Adipocyte (in vitro differentiated cells): ENCODE measurements at places on chromosomes 7 and 10.

DNA sequence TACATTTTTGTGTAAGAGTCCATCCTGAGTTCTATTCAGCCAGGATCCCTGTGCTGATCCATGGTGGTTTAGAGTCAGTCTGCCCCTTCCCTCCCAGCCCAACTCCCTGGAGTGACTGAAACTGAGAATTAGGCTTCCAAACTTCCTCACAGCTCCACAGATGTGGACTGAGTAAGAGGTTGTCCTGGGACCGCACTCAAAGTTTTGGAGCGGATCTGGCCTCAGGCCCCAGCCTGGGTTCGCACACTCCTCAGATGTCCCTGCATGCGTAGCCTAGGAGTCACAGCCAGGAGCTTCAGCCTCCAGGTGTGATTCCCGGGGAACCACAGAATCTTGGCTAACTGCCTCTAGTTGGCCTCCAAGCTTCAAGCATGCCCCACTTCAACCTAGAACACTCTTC lies 218.1 kb downstream of the C7orf25 start:
- DNase-seq, result no peak

DNA sequence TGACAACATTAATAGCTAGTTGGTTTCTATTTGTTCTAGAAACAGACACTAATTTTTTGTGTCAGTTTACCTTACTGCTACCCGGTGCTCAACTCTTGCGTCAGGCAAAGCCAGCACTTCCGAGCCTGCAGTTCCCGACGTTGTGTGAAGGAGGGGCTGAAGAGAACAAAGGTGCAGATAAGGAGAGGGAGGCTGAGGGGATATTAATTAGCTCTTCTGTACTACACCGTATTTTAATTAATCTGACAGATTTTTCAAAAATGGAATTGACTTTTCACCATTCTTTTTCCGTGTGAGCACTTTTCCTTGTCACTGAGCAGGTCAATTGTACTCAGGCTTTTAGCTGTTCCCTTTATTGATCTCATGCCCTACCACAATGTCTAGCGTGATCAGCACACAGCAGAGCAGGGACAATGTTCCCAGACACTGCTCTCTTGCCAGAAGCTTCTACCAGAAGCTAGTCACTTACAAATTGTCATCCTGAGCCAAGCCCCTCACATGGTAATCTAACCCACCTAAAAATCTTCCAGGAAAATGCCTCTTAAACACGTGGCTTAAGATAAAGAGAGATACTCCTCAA lies 650.5 kb upstream of the MKI67 start:
- DNase-seq, result no peak

- DNase-seq, result no peak
Observed at GRCh38 chr10:61232780-61233179, 220.4 kb downstream of the TMEM26 start.

GRCh38 chr7:137313201-137313600 lies 30.3 kb downstream of the PTN start:
- DNase-seq, result no peak

DNA sequence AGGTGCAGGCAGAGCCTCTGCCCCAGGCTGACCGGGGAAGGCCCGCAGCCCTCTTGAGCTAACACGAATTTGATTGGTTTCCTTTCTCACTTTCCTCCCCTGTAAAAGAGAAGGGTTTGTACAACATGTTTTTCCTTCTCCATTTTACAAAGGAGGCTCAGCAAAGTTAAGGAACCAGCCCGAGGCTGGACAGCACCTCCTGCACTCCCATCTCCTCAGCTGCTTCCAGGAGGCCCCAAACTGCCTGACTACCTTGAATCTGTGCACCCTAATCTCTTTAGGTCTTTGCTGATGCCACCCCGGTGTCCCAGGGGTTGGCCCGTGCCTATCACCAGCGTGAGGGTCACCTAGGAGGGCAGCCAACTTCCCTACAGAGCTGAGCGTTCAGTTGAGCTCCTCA lies 4.2 kb downstream of the ALKBH4 start:
- DNase-seq, result no peak

- DNase-seq, result no peak
Observed at GRCh38 chr10:69741671-69742355, 59.9 kb upstream of the COL13A1 start.

GRCh38 chr10:10256860-10257259 lies 760.8 kb upstream of the CELF2 start:
- DNase-seq, result no peak

DNA sequence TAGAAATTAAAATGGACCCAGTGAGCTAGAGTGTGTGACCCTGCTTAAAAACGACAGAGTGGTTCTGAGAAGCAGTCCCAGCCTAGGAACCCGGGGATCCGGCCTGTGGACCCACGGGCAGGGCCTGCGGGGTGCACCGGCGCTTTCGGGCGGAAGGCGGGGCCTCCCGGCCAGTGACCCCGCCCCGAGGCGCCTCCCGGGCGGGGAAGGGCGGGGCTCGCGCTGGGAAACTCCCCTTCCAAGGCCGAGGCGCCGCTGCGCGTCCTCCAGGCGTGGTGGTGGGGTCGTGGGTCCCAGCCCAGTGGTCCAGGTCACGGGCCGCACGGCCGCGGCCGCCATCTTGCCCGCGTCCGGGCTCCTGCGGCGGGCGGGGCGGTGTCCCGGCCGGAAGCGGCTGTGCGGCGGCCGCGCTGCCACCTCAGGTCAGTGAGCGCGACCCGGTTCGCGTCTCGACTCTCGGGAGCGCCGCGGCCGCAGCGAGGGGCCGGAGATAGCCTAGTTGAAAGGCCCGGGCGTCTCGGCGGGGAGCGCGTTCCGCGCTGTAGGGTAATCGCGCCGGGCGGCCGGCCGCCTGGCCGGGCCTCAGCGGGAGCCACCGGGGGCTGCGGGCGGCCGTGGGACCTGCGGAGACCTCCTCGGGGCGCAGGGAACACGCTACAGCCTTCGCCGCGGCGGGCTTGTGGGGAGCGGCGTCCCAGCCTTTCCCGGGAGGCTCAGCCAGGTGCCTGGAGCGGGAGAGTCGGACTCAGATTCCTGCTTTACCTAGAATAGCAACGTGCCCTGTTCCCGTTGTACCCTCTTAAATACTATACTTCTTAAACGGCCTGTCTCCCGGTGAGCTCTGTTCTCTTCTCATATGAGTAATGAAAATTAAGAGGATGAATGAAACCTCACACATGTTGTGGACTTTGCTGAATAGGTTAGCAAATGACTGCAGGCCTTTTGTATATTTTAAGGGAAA lies at the start of gene MIOS:
Gene MIOS, plus strand, starts transcription at position 234 of the 961 bp plus-strand sequence. CDS start 5,592 bp downstream, outside the sequence.
- DNase-seq, result peak; percentile 90

DNA sequence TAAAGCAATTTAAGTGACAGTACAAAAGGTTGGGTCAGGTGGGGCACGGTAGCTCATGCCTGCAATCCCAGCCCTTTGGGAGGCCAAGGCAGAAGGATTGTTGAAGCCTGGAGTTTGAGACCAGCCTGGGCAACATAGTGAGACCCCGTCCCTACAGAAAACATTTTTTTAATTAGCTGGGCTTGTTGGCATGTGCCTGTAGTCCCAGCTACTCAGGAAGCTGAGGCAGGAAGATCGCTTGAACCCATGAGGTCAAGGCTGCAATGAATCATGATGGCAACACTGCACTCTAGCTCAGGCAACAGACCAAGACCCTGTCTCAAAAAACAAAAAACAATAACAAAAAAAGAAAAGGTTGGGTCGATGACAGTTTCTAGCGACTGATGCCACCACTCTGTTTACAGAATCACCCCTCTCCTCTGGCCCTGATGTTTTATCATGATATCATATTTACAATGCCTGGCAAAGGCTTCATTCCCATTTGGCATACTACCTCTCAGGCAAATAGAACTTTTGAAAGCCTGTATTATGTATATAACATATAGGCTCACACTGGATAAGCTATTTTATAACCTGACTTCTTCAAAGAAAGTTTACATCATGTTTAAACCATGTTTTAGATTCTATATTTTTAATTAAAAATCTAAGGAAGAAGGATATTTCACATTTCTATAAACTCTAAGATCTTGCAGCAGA lies 558 bp upstream of the ABCC2 start:
- no peak for DNase-seq

- DNase-seq, result peak; percentile 32
Observed at GRCh38 chr7:22109761-22110160, 164.1 kb upstream of the CDCA7L start.

DNA sequence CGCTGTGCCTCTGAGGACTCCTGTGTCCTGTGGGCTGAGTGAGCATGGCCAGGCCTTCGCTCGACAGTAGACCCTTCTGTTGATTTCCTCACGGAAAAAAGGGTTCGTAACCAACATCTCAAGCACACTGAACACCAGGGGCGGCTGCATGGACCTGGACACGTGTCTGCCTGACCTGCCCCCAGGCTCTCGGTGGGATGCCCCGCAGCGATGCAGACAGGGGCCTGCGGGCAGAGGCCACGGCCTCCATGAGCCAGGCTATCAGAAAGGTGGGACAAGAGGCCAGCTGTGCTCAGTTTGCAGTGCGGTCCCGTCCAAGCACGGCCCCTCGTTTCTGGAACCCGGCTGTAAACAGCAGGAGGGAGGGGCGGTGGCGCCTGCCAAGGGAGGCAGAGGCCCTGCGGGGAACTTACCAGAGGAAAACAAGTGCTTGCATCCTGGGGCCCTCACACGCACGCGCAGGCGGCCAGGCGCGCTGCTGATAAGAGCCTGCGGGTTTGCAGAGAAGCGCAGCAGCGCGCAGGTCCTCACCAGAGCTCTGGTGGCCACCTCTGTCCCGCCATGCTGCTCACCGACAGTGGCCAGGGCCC lies 10.6 kb downstream of the GPR146 start:
- no peak for DNase-seq

GRCh38 chr10:9294865-9295264 lies 1240.4 kb downstream of the GATA3 start:
- DNase-seq, result no peak

DNA sequence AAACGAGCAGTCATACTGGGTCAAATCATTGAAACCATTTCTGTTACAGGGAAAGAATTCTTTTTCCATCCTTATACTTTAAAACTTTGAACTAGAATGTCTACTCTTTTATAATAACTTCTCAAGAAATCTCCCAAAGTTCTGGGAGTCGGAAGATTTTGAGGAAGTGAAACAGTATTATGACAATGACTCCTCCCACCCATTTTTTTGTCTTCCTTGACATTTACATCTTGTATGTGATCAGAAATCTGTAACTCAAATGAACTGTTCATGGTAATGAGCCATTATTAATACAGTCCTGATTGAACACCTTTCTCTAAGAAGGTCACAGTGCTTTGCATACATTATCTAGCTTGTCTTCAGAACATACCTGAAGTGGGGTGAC lies 227.4 kb downstream of the CELF2 start:
- DNase-seq, result no peak

DNA sequence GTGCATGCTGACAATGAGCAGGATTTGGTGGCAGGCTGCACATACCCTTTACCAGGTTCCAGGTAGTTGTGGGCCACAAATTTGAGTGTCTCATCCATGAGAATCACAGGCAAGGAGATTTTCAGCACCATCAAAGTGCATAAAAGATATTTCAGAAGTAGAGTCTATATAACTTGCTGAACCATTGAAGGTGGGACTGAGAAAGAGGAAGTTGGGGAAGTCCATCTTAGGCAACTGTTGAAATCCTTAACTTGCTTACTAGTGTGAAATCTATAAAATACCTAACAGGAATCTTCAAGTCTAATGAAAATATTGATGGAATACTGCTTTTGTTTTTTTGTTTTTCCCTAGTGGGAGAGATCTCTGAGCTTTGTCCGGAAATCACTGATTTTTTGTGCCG lies 325.1 kb upstream of the PLXDC2 start:
- DNase-seq, result no peak

GRCh38 chr10:51585742-51586141 lies 113.7 kb downstream of the CSTF2T start:
- no peak for DNase-seq

- no peak for DNase-seq
Observed at GRCh38 chr10:29790207-29790606, 155.4 kb upstream of the SVIL start.

DNA sequence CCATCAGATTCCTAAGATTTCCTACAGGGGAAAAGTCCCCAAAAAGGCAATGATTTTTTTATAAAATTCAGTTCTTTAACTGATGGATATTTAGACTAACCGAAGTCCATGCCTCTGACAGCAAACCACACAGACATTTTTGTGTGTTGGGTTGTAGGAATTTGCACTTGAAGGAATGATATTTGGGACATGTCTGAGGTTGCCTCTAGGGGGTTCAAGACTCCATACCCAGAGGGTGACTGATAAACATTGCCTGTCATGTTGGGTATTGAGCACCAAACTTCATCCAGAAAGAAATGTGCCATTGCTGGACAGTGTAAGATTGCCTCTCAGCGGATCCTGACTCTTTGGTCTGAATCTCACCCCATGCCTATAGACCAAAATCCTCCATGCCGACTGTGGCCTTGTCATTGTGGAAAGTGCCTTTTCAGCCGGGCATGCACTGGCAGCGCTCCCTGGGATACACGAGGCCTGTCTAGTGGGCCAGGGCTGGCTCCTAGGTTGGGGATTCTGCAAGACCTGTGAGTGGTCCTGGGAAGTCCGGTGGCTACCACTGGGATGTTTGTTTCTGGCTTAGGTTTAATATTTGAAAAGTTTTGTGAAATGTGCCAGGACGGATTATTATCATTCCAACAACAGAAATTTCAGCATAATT lies 252.9 kb downstream of the WDR37 start:
- no peak for DNase-seq

DNA sequence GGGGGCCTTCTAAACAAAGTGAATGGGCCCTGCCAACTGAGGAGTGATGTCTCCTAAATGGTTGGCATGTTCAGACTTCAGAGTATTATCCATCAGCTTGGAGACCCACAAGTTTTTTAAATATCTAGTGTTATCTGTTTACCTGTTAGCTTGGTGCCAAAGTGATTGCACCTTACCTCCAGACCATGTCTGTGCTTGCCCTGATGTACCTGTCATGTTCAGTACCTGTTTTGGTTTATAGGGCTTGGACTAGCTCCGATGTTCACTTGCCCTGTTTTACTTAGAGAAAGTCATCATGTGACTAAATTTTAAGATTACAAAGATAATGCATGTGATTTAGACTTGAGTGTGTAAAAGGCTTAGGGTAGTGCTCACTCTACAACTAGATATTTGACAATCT lies 67.7 kb downstream of the CNNM2 start:
- no peak for DNase-seq

- DNase-seq, result peak; percentile 36
Observed at GRCh38 chr7:142796501-142797390, 26.0 kb downstream of the PRSS2 start.

DNA sequence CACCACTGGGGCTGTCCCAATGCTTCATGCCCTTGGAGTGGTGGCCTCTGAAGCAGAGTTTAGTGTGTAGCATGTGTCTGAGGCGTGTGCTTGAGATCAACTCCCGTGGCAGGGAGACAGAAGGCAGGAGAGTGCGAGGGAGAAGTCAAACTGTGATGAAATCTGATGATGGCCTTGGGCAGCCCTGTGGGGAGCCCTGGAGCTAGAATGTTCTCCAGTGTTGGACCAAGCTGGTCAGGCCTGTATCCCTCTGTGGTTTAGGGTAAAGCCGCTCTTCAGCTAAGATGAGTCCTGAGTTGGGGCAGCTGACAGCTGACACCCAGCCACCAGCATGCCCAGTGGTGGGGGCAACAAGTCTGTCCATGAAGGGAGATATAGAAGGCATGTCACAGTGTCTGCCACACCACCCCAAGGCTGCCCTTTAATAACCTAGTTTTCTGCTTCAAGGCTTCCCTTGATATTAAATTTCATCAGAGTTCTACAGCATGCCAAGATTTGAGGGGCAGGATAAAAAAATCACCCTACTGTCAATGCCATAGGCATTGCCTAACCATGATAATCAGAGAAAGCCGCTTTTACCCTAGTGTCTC lies 170.5 kb upstream of the SVIL start:
- peak; percentile 26 for DNase-seq

- DNase-seq, result no peak
Observed at GRCh38 chr10:126157189-126157588, 231.1 kb downstream of the ADAM12 start.

- peak; percentile 51 for DNase-seq
Observed at GRCh38 chr7:7707806-7708205, 10.6 kb downstream of the RPA3 start.

- peak; percentile 60 for DNase-seq
Observed at GRCh38 chr7:27661811-27662489, 733 bp downstream of the HIBADH start.
